ENCODE measurements at places on chromosomes 6 and 20.

GRCh38 chr6:139020689-139021088, 7.9 kb upstream of the ABRACL start:
- no peaks in the 10 kb centered on the region for H3K36me3 ChIP-seq
- H3K27ac ChIP-seq: no peak overlapping the region
- peaks cover 7% of the 10 kb centered on the region for H3K4me1 ChIP-seq

- no peak overlapping the region for H3K4me3 ChIP-seq
- no peaks in the 10 kb centered on the region for H3K27me3 ChIP-seq
- peaks cover 20% of the 10 kb centered on the region for H3K4me1 ChIP-seq
Measured at GRCh38 chr6:32982702-32983492, 14.5 kb downstream of the BRD2 start.

DNA sequence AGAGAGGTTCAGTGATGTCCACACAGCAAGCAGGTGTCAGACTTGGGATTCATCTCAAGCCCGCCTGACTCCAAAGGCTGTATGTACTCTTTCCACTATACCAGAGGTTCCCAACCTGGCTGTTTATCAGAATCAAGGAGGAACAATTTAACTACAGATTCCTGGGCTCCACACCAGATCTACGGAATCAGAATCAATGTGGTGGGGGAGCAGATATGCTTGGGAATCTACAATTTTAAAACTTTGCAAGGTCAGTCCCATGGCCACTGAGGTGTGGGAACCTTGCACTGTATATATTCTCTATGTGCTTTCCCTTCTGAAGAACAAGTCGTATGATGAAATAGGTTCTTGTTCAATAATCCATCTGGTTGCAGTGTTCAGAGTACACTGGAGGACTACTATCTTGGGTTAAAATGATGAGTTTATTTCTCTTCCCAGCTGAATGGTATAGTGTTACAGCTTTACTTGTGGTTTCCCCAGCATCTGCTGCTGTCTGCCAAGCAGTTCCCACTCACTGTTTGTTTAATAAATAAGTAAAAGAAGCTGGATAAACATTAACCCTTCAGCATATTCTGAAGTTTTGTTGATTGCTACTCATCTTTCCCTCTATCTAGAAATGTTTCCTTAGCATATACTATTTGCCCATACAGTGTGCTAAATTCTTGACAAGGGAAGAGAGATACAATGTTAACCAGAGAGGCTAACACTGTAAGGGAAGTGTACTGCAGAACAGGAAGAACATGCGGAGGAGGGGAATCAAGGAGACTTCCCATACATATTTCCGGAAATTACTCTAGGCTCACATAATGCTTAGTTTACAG, 9.9 kb downstream of the TTI1 start:
- no peak for DNase-seq
- H3K36me3 ChIP-seq: no peaks in the 10 kb centered on the region
- H3K4me1 ChIP-seq: peaks cover 16% of the 10 kb centered on the region
- H3K4me3 ChIP-seq: no peak overlapping the region
- H3K27me3 ChIP-seq: no peaks in the 10 kb centered on the region

GRCh38 chr6:68638230-68638900, 3.3 kb downstream of the ADGRB3 start:
- no peak overlapping the region for H3K4me3 ChIP-seq

GRCh38 chr6:149318581-149319286, 1.2 kb downstream of the TAB2 start:
- no peak for DNase-seq
- H3K36me3 ChIP-seq: no peaks in the 10 kb centered on the region
- H3K4me1 ChIP-seq: peaks cover 49% of the 10 kb centered on the region
- no peaks in the 10 kb centered on the region for H3K27me3 ChIP-seq

DNA sequence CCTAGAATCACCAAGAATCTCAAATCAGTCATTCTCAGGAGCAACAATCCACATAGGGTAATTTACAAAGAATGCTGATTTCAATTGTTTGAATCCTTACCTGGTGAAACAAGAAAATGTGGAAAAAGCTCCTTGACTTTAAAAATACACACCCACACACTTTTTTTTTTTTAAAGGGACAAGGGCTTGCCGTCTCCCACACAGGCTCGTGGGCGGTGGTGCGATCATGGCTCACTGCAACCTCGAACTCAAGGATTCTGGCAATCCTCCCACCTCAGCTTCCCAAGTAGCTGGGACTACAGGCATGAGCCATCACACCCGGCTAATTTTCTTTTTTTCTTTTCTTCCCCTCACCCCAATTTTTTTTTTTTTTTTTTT, 30.7 kb downstream of the PARD6B start:
- no peak for DNase-seq
- H3K27me3 ChIP-seq: no peaks in the 10 kb centered on the region
- peak overlapping the region; percentile 80 for H3K27ac ChIP-seq
- H3K4me3 ChIP-seq: no peak overlapping the region

DNA sequence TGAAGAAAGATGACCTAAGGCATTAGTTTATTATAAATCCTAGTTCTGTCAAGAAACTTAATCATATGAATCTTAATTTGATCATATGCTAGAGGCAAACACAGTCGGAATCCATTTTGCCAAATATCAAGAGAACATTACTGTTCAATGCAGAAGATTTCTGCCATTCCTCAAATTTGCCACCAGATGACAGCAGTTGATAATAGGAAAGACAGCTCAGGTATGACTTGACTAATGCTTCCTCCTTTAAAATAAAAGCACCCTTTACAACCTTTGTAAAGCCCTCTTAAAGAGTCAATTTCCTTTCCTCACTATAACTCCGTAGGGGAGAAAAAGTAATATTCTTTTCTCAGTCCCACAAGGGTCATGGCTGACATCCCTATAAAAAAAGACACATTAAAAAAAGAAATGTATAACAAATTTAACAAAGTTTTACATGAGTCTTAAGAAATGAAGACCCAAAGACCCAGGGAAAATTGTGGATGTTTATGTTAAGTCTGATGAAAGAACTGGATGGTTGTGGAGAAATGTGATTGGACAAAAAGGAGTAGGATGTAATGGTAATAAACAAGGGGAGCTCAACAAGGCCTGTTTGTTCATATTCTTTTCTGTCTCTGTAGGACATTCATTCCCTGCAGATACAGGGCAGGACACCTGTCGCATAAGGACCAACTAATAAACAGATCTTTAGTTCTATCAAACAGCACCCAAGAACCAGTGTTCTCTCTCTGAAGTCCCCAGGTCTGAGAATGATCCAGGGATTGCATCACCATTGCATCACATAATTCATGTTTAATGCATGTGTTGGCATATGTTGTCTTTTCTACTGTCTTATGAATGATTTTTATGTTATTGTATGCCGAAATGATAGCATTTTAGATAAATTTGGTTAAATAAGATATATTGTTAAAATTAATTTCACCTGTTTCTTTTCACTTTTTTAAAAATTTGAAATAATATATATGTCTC, 23.0 kb upstream of the IL17A start:
- H3K27me3 ChIP-seq: peaks cover 14% of the 10 kb centered on the region
- no peaks in the 10 kb centered on the region for H3K4me1 ChIP-seq
- H3K36me3 ChIP-seq: no peaks in the 10 kb centered on the region
- DNase-seq: no peak
- H3K27ac ChIP-seq: no peak overlapping the region

DNA sequence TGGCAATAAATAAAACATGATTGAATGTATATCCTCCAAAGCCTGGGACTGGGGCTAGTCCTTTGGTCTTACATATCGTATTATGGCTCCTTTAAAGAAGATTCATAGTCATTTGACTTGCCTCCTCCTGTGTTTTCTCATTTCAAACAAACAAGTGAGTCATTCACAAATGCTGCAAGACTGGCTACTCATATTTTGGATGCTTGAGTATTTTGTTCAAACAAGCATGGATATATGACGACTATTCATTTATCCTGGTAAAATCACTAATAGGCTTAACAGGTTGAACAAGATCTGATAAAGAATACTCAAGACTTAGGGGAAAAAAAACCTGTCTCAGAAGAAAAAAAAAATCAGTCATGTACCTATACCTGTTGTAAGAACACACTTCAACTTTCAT, 111.1 kb upstream of the CCDC28A start:
- H3K4me3 ChIP-seq: no peak overlapping the region
- DNase-seq: no peak
- H3K27ac ChIP-seq: no peak overlapping the region
- H3K36me3 ChIP-seq: no peaks in the 10 kb centered on the region
- no peaks in the 10 kb centered on the region for H3K27me3 ChIP-seq

GRCh38 chr20:17816804-17817587, 117.2 kb downstream of the BANF2 start:
- no peak for DNase-seq
- no peak overlapping the region for H3K4me3 ChIP-seq
- H3K36me3 ChIP-seq: no peaks in the 10 kb centered on the region

DNA sequence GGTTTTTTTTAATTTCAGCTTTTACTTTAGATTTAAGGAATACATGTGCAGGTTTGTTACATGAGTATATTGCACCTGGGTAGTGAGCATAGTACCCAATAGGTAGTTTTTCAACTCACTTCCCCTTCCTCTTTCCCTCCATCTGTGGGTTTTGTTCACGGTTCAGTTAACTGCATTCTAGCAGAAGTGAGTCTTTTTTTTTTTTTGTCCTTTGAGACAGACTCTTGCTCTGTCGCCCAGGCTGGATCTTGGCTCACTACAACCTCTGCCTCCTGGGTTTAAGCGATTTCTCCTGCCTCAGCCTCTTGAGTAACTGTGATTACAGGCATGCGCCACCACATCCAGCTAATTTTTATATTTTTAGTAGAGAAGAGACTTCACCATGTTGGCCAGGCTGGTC, 8.7 kb downstream of the UBR2 start:
- H3K27ac ChIP-seq: no peak overlapping the region
- DNase-seq: no peak
- H3K36me3 ChIP-seq: peaks cover 34% of the 10 kb centered on the region
- no peak overlapping the region for H3K4me3 ChIP-seq
- no peaks in the 10 kb centered on the region for H3K27me3 ChIP-seq

DNA sequence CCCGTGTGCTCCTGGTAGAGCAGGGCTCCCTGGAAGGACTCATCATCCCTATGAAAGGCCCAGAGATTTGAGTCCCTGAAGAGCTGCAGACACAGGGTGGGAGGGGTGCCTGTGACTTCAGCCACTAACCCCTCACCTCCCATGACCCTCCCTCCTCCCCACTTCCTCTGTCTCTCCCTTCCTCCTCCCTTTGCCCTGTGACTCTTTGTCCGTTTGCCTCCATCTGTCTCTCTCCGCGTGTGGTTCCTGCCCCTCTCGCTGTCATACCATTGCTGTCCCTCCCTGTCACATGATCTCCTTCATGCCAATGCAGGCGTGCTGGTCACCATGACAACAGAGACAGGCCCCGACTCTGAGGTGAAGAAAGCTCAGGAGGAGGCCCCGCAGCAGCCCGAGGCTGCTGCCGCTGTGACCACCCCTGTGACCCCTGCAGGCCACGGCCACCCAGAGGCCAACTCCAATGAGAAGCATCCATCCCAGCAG, 19.0 kb downstream of the EPB41L1 start:
- H3K27me3 ChIP-seq: no peaks in the 10 kb centered on the region
- DNase-seq: no peak
- no peak overlapping the region for H3K4me3 ChIP-seq
- H3K36me3 ChIP-seq: peaks cover 35% of the 10 kb centered on the region
- H3K27ac ChIP-seq: no peak overlapping the region
- H3K4me1 ChIP-seq: peaks cover 8% of the 10 kb centered on the region

DNA sequence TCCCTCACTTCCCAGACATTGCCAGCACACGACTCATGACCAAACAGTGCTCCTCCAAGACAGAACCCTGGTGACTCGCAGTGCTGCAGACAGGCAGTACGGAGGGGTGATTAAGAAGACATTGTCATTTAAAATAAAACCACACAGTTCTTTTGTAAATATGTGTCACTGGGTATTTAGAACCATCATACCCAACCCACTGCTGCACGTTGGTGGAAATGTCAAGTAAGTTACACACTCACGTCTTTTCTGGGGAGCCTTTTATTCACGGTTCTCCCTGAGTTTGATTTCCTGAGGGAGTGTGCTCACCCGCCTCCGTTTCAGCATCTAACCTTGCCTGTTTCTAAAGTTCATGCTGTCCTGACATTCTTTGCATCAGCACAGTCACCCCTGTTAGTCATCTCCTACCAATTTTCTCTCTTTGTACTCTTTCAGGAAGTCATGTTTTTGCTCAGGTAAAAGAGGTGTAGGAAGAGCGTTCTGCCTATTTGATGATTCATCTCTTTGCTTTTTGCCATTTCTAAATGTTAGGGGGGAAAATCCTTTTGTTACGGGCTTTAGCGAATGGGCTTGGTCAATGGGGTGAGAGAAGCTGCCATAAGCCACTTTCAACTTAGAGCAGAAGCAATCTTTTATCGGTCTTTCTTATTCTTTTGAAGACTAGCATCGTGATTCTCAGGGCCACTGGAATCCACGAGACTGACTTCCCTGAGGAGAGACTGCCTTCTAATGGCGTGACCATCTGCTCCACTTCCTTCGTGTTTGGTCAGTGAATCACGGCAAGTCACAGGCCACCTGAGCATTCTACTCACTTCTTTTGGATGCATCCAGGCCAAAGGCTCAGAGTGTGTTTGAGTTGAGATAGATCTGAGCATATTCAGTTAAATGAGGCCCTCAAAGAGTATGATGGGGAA, 512.8 kb upstream of the JARID2 start:
- H3K4me3 ChIP-seq: no peak overlapping the region
- no peak for DNase-seq
- H3K36me3 ChIP-seq: no peaks in the 10 kb centered on the region
- H3K27ac ChIP-seq: no peak overlapping the region
- no peaks in the 10 kb centered on the region for H3K27me3 ChIP-seq
- peaks cover 24% of the 10 kb centered on the region for H3K4me1 ChIP-seq

DNA sequence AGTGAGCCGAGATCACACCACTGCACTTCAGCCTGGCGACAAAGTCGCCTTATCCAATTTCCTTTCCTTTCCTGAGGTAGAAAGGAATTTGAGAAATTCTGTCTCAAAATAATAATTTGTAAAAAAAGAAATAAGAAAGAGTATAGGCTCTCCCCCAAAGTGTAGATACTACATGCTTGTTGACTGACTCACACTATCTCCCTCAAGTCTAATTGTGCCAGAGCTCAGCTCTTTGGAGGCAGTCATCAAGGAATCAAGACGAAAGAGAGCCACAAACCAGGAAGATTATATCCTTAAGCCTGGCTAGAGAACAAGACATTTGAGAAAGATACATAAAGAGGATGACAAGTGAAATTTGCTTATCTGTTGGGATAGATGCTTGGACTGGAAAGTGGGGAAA, 3.7 kb upstream of the FKBPL start:
- no peaks in the 10 kb centered on the region for H3K27me3 ChIP-seq
- no peak overlapping the region for H3K27ac ChIP-seq
- peaks cover 9% of the 10 kb centered on the region for H3K4me1 ChIP-seq
- H3K4me3 ChIP-seq: no peak overlapping the region
- no peak for DNase-seq

GRCh38 chr6:13854716-13855250, 40.4 kb upstream of the MCUR1 start:
- H3K27me3 ChIP-seq: peaks cover 15% of the 10 kb centered on the region
- no peak overlapping the region for H3K27ac ChIP-seq
- peaks cover 3% of the 10 kb centered on the region for H3K4me1 ChIP-seq
- H3K4me3 ChIP-seq: no peak overlapping the region
- DNase-seq: no peak
- H3K36me3 ChIP-seq: no peaks in the 10 kb centered on the region

- no peak overlapping the region for H3K4me3 ChIP-seq
- no peaks in the 10 kb centered on the region for H3K36me3 ChIP-seq
- H3K4me1 ChIP-seq: peaks cover 4% of the 10 kb centered on the region
- no peaks in the 10 kb centered on the region for H3K27me3 ChIP-seq
Measured at GRCh38 chr20:20820785-20821483, 108.5 kb upstream of the RALGAPA2 start.
